Tibial nerve (tissue), 4 donors: ENCODE measurements at places on chromosomes 16 and 17. TPM values are rescaled to one million over a fixed set of nuclear protein-coding genes. Genes with fewer than 3 reads are reported as not detected.

DNA sequence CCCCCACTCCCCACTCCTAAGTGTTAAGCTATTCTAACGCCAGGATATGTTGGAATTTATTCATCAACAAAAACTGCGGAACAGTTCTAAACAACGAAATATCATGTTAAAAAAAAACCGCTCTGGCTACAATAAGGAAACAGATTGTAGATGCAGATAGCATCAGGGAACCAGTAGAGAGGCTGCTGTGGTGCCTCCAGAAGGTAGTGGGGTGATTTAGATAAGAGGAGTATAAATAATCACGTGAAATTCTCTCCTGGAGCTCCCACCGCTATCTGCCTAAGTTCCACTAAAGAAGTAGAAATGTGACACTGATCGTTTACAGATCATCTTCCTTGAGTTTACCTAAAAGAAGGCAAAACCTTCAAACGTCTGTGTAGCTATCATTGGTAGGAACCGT is 8.0 kb downstream of the AHSP start:
- no peaks in the 10 kb centered on the region for H3K4me1 ChIP-seq
- no peak overlapping the region for H3K27ac ChIP-seq
- H3K4me3 ChIP-seq: no peak overlapping the region
- H3K36me3 ChIP-seq: no peaks in the 10 kb centered on the region
- H3K27me3 ChIP-seq: peaks cover 51% of the 10 kb centered on the region
- DNase-seq: no peak

The SOX8 gene
- 64.3 TPM for total RNA-seq

- H3K4me1 ChIP-seq: no peaks in the 10 kb centered on the region
- H3K36me3 ChIP-seq: no peaks in the 10 kb centered on the region
- H3K4me3 ChIP-seq: no peak overlapping the region
- no peaks in the 10 kb centered on the region for H3K27me3 ChIP-seq
Observed at GRCh38 chr17:79478051-79478461, 132.8 kb downstream of the RBFOX3 start.

- H3K36me3 ChIP-seq: no peaks in the 10 kb centered on the region
- DNase-seq: no peak
- no peak overlapping the region for H3K4me3 ChIP-seq
- H3K27me3 ChIP-seq: no peaks in the 10 kb centered on the region
Observed at GRCh38 chr16:13702614-13703013, 217.3 kb upstream of the ERCC4 start.

The BRICD5 gene
- 203 TPM for total RNA-seq
